ENCODE measurements at places on chromosomes 16 and 17.

DNA sequence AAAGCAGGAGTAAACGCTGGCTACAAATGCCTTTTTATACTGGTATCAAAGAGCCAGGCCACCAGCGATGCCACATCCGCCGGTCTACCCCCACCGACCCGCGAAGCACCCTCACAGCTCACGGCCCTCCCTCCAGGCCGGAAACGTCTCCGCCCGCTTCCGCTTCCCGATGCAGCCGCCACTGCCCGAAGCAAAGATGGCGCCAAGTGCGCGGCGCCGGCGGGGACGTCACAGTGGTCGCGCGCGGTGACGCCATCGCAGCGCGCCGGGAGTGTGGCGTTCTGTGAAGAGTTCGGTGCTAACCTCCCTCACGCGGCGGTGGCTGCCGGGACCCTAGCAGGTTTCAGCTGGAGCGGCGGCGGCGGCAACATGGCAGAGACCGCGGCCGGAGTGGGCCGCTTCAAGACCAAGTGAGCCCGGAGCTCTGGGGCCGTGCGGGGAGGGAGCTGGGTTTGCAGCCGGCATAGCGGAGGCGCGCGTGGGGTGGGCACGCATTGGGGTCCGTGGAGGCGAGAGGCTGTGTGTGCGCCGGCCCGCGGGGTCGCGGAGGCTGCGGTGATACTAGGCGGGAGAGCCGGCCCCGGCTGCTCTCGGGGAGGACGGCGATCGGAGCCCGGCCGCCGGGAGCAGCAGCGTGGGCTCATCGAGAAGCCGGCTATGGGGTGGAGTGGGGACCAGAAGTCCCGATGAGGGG, at the start of gene TBL3:
TBL3 (plus strand) TSS at position 258 of the 694 bp plus-strand sequence; CDS start at position 370, 112 bp downstream.
- DNase-seq = no peak

DNA sequence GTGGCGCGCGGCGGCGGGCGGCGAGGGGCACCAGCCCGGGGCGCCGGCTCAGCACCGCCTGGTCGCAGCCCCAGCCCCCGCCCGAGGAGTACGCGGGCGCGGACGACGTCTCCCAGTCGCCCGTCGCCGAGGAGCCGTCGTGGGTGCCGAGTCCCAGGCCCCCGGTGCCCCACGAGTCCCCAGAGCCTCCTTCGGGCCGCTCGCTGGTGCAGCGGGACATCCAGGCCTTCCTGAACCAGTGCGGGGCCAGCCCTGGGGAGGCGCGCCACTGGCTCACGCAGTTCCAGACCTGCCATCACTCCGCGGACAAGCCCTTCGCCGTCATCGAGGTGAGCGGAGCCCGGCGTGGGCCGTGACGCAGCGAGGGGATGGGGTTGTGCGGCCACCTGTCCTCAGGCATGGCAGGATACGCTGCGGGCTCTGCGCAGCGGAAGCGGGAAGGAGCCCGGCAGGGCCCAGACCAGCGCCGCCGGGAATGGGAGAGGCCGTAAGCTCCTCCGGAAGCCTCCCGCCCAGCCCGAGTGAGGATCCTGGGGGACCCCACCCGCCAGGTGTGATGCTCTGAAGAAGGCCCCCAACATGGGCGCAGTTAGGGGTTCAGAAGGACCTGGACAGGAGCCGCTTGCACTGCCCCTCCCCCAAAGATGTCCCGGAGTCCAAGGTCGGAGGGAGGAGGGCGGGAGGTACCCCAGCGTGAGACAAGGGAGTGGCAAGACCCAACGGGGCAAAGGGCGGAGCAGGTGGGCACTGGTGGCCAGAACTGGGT, 522 bp downstream of the NAGS start:
- no peak for DNase-seq

GRCh38 chr17:67490471-67490870, 113.4 kb downstream of the PITPNC1 start:
- DNase-seq = no peak

DNA sequence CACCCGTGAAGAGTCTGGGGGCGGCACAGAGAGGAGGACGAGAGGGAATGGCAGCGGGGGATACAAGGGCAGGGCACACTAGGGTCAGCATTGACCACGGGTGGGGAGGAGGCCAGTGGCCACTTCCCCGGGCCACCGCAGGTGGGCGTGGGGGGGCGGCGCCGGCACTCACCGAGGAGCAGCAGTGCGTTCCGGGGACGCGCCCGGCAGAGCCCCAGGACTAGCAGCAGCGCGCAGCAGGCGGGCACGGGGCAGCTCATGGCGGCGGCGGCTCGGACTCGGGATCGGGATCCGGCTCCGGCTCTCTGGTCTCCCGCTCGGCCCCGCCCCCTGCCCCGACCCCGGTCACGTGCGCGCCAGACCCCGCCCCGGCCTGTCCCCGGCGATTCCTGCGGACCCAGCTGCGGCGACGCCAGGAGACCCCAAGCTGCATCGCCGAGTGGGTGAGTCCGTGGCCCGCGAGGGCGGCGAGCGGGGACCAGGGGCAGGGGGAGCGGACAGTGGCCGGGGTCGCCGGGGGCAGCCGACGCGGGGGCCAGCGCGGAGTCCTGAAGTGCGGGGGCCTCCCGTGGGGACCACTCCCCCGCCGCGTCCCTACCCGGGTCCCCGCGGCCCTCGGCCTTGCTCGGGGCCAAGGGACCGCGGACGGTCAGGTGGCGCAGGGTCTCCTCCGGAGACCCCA, at the start of the genes SGSH and SLC26A11:
SGSH (minus strand) TSS at position 280 of the 682 bp plus-strand sequence; CDS start at position 260, 20 bp downstream.
SLC26A11 (plus strand) TSS at position 374 of the 682 bp plus-strand sequence. CDS start 1,134 bp downstream, outside the sequence.
- no peak for DNase-seq

DNA sequence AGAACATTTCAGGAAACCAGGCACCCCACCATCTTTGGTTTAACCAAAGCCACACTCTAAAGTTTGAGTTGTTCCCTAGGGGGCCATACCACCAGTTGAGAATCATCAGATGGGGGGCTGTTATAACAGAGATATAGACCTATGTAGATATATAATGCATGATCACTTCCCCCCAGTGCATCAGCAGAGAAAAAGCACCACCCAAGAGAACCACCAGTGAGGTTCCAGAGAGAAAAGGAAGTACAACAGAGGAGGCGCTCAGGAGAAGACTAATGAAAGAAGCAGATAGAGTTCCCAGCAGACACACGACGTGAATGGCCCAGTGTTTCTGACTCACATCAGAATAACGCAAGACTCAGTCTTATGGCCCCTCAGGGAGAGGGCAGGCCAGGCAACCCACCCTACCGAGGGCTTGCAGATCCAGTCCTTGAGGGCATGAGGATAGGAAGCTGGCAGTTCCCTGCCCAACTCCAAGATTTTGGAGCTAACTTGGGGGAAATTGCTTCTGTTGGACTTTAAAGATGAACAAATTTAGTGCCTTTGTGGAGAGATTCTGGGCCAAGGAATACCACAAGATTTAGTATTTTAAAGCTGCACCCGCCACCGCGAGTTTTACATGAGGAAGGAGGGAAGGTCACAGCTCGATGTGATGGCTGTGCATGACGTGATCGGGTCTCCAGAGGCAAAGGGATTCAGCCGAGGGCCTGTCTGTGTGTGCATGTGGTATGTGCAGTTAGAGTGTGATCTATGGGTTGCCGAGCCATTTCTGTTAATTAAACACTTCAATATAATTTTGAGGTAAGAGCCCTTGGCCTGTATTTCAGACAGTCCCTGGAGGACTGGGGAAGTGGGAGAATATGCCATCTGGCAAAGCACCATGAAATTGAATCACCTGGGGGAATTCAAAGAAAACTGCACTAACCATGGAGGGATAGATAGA, 53.1 kb downstream of the AIPL1 start:
- DNase-seq = no peak

- DNase-seq = no peak
Measured at GRCh38 chr16:1433756-1434155, 2.9 kb downstream of the PERCC1 start.

DNA sequence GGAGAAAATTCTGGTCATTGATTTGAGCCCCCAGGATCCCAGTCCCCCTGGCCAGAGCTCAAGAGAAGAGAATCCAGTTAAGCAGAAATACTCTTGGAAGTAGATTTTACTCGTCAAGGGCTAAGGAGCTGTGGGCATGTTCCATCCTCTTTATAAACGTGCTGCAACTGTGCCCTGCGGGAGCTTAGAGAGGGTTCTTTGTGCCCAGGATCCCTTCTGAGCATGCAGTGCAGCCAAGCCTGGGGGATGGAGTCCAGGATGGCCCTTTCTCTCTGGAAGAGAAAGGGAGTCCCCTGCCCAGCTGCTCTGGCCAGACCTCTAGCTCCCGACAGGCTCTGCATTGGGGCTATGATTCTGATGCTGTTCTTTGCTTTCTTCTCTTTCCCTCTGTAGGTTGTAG, 9.5 kb upstream of the LGALS9 start:
- DNase-seq = no peak

DNA sequence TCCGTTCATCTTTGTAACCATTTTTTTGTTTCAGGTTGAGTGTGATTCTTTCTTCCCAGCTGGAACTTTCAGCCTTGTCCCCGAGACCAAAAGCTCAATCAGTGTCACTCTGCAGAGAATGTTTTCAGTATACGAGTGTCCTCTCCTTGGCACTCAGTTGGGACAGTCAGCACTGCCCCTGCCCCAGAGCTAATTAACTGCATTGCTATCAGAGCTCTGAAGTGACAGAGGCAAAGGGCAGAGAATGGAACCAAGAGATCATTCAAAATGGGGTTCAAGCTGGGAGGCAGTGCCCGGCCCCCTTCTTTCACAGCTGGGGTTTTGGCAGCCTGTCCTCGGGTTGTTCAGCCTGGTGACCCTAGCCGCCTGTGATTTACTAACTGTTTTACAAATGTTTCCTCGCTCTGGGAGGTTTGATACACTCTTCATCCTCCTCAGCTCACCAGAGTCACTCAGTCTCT, 195.9 kb upstream of the TBX2 start:
- no peak for DNase-seq

- no peak for DNase-seq
Measured at GRCh38 chr16:76835339-76835738, 355.7 kb upstream of the MON1B start.

- no peak for DNase-seq
Measured at GRCh38 chr16:82657239-82657638, 30.5 kb downstream of the CDH13 start.

GRCh38 chr17:57677858-57678257, 67.2 kb downstream of the CCDC182 start:
- no peak for DNase-seq

DNA sequence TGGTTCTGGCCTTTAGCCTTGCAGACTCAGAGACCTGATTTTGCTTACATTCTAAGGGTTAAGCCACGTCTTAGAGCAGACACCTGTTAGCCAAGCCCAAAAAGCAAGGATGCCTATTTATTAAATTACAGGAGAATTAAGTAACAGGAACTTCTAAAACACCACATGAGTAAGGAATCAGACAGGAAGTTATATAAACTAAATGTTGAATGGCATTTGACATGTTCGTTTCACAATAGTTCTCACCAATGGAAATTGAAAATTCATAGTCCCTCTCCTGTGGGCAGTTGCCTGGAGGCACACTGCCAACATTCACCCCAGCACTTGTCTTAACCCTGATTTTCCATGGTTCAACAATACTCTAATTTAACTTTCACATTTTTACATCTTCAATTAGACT, 9.0 kb downstream of the KRTAP9-7 start:
- no peak for DNase-seq

GRCh38 chr17:31824766-31825360, 34.2 kb downstream of the COPRS start:
- no peak for DNase-seq

GRCh38 chr17:28972437-28972836, 21.1 kb upstream of the PHF12 start:
- no peak for DNase-seq

DNA sequence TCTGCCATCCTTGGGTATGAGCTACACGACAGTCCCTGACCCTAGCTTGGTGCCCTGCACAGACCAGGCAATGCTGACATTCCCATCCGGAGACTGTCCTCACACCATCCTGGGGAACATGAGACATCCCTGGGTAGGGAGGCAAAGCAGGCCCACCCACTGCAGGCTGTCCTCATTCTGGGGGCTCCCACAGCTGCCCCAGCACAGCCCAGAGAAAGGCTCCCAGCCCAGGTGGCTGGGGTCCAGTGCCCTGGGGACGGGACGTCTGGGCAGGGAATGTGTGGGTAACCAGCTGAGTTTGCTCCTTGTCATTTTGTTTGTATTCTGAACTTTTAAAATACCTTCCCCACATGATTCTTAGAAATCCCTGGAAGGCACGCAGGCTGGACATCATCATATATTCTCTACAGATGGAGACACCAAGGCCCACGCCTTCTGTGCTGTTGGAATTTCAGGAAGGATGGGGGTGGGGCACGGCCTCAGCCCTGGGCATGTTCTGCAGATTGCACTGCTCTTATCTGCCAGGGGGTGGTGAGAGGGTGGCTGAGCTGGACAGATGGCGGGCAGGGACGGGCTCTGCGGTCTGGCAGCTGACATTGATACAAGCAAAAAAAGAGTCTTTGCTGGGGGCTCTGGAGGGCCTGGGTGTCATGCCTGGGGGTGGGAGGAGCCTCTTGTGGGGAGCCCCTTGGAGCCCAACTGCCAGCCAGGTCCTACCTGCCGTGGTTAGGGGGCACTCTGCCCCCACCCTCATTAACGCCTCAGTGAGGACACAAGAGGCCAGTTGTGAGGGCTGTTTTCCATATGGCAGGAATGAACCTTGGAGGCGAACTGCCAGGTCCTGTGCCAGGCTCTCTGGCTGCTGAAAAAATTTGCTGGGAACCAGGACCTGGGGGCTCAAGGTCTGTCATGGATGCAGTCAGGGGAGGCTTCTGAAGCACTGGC, 28.4 kb downstream of the LRRC75A start:
- no peak for DNase-seq

DNA sequence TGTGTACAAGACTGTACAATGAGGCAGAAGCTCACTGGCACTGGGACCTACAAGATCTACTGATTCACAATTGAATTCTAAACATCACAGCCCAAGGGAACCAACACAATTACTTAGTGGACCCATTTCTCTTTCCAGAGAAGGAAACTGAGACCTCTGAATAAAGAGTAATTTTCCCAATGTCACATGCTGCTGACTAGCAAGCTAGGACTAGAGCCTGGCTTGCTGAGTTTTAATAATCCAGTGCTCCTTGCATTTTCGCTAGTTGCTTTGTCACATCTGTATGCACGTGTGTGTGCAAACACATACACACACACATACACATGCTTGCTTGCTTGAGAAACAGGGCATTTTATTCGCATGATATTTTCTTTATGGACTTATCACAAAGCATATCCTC, 3.9 kb upstream of the LPO start:
- no peak for DNase-seq

DNA sequence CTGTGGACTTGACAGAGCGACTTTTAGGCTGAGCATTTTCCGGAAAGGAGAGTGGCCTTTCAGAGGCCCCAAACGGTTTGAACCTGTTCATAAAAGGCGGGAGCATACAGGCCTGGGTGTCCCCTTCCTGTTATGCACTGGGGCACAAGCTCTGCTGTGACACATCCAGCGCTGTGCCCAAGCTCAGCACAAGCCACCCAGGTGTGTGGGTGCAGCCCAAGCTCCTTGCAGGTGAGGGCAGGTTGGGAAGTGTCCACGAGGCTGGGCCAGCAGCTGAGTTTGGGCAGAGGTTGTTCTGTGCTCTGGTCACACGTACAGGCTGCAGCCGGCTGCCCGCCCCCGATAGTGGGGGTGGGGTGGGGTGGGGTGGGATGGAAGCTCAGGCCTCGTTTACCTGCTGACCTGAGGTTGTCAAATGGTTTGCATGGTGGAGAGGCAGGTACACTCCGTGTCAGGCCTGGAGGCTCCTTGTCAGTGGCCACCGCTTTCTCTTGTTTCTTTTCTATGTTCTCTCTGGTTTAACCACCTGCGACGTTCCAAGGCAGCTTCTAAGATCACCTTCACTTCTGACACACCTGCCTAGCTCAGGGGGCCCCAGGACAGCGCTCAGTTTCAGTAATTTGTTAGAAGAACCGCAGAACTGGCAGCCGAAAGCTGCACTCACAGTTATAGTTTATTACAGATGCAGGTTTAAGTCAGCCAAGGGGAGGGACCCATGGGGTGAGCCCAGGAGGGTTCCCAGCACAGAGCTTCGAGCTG, 194.7 kb upstream of the CIBAR2 start:
- no peak for DNase-seq
